NCI-H2029 (cell line): ENCODE measurements at places on chromosomes 6 and 20.

GRCh38 chr6:156449128-156449527 is 328.1 kb upstream of the ARID1B start:
- peak; percentile 80 for DNase-seq

- no peak for DNase-seq
Observed at GRCh38 chr20:17710379-17711266, 10.9 kb downstream of the BANF2 start.

- no peak for DNase-seq
Observed at GRCh38 chr6:143098054-143098671, 37.5 kb downstream of the AIG1 start.

DNA sequence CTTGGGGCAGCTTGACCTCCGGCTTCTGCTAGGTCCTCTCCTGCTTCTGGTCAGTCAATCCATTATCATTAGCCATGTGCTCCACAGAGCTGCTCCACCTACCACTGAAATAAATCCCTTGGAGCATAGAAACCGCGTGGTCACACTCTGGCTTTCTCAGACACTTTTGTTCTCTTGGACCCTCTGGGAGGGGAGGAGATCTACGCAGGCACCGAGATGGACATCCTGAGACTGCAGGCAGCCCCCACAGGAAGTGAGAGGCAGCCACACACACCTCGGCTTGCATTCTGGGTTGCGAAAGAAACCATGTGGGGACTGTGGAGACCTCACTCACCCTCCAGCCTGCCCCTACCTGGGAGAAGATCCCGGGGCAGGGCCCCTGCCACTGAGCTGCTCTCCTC is 79.5 kb downstream of the FYN start:
- no peak for DNase-seq

DNA sequence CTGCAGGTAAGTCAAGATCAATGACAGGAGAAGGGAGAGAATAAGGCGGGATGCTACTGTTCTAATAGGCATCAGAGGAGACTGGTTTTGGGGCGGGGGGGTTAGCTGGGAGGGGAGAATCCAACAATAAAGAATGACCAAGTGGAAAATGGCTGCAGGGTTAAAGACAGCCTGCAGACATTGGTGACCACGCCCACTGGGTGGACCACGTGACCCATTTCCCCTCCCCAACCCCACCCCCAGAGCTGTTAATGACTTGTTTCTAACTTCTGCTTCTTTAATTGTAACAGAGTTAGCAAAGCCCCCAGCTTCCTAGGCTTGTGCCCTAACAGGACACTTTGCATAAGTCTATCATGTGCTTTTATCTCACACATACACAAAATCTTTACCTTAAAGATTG is 344.5 kb downstream of the KIF16B start:
- no peak for DNase-seq

DNA sequence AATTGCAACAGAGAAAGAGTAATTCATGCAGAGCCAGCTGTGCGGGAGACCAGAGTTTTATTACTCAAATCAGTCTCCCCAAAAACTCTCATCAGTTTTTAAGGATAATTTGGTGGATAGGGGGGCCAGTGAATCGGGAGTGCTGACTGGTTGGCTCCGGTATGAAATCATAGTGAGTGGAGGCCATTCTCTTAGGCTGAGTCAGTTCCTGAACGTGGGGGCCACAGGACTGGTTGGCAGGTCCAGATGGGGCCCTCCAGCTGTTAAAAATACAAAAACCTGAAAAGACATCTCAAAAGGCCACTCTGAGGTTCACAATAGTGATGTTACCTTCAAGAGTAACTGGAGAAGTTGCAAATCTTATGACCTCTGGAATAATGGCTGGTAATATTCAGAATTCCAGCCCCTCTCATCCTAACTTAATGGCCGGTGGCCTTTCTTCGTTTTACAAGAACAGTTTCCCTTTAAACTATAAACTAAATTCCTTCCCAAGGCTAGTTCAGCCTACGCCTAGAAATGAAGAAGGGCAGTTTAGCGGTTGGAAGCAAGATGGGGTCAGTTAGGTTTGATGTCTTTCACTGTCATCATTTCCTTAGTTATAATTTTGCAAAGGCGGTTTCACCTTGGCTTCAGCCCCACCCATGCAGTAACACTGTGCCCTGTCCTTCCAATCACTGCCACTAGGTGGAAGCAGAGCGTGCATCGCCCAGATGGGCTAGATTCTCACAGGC is 6.8 kb upstream of the MICA start:
- DNase-seq, result peak; percentile 15

GRCh38 chr20:57323034-57323433 is 6.6 kb upstream of the SPO11 start:
- DNase-seq, result no peak

DNA sequence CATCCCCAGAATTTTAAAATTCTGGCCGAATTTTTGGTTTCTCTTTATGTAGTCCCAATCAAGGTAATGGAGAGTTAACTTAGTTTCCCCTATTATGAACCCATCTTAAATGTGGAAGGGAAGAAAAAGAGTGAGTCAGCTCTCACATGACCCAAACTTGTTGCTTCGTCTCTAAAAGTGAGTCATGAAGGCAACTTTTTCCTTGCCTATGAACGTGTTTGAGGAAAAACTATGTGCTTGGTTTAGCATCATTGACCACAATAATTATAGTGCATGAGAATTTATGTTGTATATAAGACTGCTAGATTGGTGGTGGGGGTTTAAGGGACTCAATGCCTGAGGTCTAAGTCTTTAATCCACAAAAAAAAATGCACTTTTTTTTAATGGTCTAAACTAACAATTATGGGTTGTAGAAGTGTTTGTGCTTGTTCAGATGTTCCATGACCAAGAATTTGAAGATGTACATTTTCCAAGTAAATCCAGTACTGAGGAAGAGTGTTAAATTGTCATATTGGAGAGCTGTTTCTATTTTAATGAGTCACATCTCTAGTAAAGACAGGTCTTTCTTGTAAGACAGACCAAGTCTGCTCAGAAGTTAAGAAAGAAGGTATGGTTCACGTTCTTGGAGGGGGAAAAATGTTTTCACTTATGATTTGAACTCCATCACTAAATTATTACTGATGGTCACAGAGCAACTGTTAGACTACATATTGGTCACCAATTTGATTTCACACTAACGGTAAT is 409.9 kb upstream of the MARCKS start:
- no peak for DNase-seq

GRCh38 chr6:88730611-88731011 is 232.8 kb downstream of the RNGTT start:
- DNase-seq, result peak; percentile 2

GRCh38 chr6:27294409-27294808 is 17.7 kb downstream of the POM121L2 start:
- no peak for DNase-seq

DNA sequence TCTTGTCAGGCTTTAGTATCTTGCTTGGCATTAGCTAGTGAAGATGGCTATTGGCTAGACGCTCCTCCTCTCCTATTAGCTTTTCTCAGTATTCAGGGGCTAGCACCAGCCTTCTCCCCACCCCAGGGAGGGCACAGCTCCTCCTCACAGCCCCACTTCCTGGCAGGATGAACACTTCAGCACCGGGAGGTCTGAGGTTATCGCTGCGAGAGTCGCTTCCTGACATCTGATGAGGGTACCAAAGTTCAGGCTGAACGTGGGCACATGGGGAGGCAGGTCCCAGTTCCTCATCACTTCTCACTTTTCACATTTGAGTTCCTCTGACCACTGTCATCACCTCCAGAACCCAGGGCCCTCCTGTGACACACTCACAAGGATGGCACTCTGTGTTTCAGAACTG is 66.6 kb downstream of the LAMA4 start:
- DNase-seq, result no peak

GRCh38 chr6:22068561-22069305 is 228.1 kb downstream of the PRL start:
- DNase-seq, result no peak

GRCh38 chr6:170444056-170444591 is 109.0 kb downstream of the PSMB1 start:
- DNase-seq, result peak; percentile 78
